ENCODE measurements at places on chromosomes 4 and X.

DNA sequence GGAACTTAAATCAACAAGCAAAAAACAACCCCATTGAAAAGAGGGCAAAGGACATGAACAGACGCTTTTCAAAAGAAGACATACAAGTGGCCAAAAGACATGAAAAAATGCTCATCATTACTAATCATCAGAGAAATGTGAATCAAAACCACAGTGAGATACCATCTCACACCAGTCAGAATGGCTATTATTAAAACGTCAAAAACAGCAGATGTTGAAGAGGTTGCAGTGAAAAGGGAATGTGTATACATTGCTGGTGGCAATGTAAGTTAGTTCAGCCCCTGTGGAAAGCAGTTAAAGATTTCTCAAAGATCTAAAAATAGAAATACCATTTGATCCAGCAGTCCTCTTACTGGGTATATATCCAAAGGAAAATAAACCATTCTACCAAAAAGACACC, 22.6 kb downstream of the RTL9 start:
- no peak for DNase-seq

GRCh38 chrX:11381464-11381863, 88.3 kb downstream of the AMELX start:
- no peak for DNase-seq

DNA sequence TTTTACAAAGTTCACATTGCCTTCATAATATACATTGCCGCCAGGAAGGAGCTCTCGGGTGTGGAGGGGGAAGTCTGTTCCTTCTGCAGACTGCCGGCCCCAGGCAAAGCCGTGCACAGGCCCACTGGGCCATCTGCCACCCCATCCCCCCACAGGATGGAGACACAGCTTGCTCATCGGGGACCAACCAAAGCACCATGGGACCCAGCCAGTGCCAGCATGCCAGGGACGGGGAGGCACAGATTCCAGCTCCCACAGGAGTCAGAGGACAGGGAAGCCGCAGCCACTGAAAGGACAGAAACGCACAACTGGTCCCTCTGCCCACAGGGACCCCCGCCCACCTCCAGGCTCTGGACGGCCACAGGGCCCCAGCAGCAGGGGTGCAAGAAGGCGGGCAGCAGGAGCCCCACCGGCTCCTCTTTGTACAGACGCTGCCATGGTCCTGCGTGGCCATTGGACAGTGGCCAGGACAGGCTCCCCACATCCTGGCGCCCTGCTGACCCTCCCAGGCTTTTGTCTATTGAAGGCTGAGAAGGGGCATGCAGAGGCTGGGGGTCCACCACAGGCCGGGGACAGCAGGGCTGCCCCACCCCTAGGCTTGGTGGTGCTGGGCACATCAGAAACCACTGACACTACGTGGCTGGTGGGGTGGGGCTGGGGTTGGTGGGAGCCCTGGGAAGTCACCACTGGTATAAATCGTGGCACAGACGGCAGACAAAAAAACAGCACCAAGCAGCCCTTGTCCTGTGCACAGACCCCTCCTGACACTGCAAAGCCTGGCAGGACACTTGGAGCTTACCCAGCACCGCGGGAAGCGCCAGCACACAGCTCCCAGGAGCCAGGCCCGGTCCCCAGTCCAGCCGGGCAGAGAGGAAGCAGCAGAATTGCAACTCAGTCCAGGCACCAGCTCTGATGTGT, 89.0 kb downstream of the FAM53A start:
- no peak for DNase-seq

DNA sequence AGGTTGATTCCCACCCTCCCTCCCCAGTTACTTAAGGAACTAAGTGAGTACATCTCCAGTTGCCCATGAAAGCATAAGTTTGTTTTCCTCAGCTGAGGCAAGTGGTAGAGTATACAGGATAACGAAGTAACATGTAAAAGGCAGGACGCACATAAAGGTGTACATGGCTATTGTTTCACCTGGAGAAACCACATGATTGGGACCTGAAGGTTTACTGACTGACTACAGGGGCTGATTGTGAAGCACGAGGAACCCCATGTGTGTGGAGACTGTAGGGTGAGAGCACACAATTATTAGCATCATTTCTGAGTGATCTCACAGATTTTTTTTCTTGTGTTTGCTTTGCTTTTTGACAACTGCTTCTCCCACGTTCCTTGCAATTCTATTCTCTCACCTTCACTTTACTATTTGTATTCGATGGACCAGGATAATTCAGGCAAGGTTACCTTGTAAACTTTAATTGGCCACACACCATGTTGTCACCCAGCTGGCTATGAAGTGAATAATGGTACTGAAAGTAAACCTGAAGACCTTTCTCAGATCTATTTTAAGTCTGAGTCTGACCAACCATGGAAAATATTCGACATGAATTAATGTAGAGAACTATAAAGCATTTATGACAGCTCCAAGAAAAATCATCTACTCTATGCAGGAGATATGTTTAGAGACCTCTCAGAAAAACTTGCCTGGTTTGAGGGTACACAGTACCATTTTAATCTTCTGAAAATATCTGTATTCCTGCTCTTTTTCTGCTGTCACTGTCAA, 102.5 kb upstream of the MYOZ2 start:
- DNase-seq: no peak

DNA sequence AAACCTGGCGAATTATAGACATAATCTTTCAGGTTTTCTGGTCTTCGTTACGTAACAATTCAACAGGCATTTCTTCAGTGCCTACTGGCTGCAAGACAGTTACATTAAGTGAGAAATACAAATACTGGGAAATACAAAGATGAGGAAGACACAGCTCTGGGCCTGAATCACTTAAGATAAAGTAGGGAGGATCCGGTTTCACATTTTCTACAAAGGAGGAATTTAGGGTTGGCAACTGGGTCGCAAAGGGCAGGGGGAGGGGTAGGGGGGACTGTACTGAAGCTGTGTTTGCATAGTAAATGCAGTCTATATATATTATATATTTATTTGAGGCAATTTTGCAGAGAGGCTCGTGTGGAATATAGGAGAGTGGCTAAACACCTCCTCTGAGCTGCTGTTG, 107.4 kb downstream of the MAML3 start:
- DNase-seq: no peak

DNA sequence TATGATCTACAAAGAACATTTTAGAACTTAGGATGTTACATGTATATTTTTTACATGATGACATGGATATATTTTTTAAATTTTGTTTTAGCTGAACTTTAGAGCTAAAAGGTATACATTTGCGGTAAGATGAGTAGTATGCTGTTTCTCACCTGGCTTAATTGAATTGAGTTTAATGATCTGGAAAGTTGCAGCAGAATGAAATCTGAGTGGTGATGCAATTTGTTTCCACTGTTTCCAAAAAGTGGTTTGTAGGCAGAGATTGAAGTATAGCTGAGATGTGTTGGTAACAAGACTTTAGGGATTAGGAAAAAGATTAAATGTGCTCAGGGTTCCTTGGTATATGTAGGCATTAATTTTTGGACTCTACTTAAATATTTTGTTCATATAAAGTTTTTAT, 68.1 kb downstream of the HPF1 start:
- no peak for DNase-seq

DNA sequence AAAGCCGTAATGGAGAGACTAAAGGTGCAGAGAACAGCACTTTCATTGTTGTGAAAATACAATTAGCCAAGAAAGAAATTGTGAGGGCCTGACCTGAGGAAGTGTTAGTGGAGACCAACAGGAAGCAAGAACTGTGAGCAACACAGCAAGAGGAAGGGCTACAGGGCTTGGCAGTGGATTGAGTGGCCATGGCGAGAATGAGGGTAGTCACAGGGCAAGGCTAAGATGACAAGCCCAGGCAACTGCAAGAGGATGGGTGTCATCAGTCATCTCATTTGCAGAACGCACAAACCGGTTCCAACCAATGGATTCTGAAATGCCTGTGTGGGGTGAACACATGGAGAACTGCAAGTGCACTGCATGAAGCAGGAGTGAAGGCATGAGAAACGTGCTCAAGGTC, 3.6 kb downstream of the SLC10A6 start:
- no peak for DNase-seq

DNA sequence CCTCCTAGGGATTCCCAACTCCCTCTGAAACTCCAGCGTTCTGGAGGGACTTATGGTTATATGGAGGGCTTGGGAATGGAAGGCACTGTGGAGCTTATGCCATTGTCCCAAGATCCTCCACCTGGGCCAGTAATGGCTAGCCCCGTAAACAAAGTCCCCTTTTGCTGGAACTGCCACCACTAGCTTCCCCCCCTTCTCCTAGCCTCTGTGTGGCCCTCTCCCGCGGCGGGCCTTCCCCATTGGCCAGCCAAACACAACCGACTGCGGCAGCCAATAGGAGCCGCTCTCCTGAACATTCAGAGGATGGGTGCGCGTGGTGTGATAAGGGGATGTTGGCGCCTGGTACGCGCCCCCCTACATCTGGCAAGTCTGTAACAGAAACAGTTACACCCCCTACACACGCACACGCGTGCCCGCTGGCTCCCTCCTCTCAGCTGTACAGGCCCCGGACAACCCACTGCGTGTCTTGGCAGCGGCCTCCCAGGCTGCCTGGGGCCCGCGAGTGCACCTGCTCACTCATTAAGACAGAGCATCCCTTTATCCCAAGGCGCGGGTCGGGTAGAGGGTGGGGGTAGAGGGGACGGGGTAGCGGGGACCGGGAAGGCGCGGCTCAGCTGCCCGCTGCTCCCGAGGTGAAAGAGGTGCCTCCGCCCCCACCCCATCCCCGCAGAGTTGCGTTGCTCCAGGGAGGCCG, 863 bp upstream of the RAB33A start:
- DNase-seq: no peak

GRCh38 chr4:86561256-86561655, 32.9 kb upstream of the PTPN13 start:
- no peak for DNase-seq

GRCh38 chrX:24168807-24169206, 19.3 kb downstream of the ZFX start:
- DNase-seq: no peak

GRCh38 chrX:20060961-20061748, 55.6 kb downstream of the MAP7D2 start:
- no peak for DNase-seq

DNA sequence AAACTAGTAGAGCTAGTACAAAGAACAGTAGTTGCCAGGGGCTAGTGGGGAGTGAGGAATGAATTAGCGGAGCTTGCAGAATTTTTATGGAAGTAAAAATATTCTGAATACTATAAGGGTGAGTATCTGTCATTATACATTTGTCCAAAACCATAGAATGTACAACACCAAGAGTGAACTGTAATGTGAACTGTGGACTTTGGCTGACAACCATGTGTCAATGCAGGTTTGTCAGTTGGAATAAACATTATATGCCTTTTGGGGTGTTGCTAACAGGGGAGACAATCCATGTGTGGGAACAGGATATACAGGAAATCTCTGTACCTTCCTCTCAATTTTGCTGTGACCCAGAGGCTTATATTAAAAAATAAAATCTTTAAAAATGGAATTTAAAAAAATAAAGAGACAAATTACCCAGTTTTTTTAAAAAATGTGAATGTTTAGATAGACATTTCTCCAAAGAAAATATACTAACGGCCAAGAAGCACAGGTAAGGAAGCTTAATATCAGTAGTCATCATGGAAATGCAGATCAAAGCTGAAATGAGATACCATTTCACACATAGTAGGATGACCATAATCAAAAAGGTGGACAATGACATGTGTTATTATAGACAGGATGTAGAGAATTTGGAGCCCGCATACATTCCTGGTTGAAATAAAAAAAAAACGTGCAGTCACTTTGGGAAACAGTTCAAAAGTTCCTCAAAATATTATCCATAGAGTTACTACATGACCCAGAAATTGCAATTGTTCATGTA, 899.8 kb downstream of the RAB28 start:
- no peak for DNase-seq

- no peak for DNase-seq
Observed at GRCh38 chr4:88097301-88097700, 61.1 kb downstream of the ABCG2 start.

- DNase-seq: no peak
Observed at GRCh38 chrX:10325611-10326010, 168.8 kb downstream of the CLCN4 start.

DNA sequence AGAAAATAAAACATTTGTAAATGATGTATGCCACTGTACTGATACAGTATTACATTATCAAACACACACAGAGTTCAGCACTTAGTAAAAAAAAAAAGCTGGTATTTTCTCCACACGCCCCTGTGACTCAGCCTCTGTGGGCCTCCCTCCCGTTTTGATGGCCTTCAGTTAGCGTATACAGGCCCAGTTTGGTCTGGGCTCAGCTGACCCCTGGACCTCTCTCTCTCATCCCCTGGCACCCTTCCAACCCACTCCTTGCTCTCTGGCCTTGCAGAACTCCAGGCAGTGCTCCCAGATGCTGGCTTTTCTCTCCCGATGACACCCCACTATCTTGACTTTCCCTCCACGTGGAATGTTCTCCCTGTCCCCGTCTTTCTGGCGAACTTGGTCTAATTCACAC, 89.0 kb upstream of the LIMCH1 start:
- DNase-seq: no peak

DNA sequence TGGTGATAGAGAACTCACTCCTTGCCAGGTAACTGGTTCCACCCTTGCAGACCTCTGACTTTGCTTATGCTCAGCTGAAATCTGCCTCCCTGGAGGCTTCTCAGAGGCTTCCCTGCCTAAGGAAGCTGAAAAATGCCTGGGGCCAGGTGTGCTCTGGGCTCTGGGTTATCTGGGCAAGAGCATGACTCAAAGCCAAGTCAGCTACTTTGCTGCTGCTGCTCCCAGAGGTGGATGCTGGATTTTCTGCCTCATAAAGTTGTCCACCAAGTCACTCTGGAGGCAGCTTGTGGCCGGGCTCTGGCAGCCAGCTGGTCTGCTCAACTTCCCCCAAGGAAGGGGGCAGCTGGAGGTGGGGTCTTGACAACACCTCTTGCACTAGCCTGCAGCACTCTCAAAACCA, 132.7 kb downstream of the PJA1 start:
- no peak for DNase-seq

GRCh38 chr4:122150931-122151330, 1.2 kb upstream of the BLTP1 start:
- DNase-seq: no peak

GRCh38 chr4:7199129-7199725, 6.9 kb downstream of the SORCS2 start:
- DNase-seq: no peak

GRCh38 chr4:37646247-37646646, 39.9 kb downstream of the RELL1 start:
- DNase-seq: no peak

DNA sequence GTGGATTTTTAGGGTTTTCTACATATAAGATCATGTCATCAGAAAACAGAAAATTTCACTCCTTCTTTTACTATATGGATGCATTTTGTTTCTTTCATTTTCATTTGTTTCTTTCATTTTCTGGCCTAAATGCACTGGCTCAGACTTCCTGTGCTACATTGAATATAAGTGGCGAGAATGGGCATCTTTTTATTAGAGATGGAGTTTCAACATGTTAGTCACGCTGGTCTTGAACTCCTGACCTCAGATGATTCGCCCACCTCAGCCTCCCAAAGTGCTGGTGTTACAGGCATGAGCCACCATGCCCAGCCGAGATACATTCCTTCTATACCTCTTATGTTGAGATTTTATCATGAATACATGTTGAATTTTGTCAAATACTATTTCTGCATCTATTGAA, 61.8 kb downstream of the BRWD3 start:
- no peak for DNase-seq

GRCh38 chr4:168881781-168882420, 128.2 kb downstream of the CBR4 start:
- no peak for DNase-seq

- DNase-seq: no peak
Observed at GRCh38 chr4:27974339-27974738, 1113.7 kb downstream of the STIM2 start.
